ENCODE measurements at places on chromosomes 2 and 18.
A peak's percentile ranks its signal among the peaks of the same experiment; 100 is the strongest.

GRCh38 chr2:133574620-133575019, 6.4 kb upstream of the NCKAP5 start:
- DNase-seq = no peak

GRCh38 chr2:221924576-221924975, 352.5 kb upstream of the EPHA4 start:
- DNase-seq = no peak

- peak; percentile 41 for DNase-seq
These were observed 19.6 kb upstream of the NDUFV2 start for GRCh38 chr18:9082711-9083510.

GRCh38 chr2:39494784-39495251, 57.7 kb upstream of the MAP4K3 start:
- no peak for DNase-seq

GRCh38 chr2:240822280-240822847, 2.3 kb upstream of the KIF1A start:
- no peak for DNase-seq

DNA sequence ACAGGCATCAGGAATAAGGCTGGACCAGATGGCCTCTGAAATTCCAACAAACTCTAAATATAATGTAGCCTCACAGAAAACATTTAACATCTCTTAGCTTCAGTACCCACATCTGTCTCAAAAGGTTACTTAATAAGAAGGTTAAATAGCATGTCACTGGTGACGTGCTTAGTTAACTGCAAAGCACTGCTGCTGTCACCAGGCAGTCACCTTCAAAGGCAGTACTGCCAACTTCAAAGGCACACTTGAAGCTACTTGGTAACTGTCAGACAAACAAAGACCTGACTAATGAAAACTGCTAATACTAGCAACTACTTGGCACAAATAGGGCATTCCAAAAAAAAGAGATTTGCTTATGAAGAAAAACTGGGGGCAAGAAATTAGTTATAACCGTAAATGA, 36.2 kb downstream of the EPG5 start:
- no peak for DNase-seq

GRCh38 chr2:128817171-128817570, 498.5 kb upstream of the HS6ST1 start:
- no peak for DNase-seq

- DNase-seq = no peak
These were observed 204.0 kb upstream of the ID2 start for GRCh38 chr2:8477552-8478470.

DNA sequence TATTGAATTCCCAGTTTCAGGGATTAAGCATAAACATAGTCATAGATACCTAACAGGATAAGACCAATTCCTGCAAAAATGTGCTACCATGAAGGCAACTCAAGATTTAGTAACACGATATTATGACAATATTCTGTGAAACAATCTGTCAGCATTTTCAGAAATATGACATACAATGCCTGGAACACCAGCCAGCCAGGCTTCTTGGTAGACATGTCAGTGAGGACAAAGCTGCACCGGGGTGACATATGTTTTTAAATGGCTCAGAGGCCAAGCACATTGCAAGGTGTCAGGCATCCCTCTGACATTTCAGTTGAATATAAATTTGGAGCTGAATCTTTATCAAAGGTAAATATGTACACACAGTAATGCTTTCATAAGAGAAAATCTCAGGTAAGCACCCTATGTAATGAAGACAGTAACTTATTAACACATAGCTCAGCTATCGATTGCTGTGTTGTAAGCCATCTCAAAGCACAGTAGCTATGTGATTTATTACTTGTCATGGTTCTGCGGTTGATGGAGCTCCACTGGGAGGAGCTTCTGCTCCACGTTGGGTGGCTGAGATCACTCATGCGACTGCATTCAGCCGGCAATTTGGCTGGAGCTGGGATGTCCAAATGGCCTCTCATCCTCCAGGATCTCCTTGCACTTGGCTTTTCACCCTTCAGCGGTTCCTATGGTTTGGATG, 31.9 kb upstream of the EML6 start:
- DNase-seq = no peak

GRCh38 chr2:152497481-152498052, 162.6 kb downstream of the FMNL2 start:
- DNase-seq = no peak

DNA sequence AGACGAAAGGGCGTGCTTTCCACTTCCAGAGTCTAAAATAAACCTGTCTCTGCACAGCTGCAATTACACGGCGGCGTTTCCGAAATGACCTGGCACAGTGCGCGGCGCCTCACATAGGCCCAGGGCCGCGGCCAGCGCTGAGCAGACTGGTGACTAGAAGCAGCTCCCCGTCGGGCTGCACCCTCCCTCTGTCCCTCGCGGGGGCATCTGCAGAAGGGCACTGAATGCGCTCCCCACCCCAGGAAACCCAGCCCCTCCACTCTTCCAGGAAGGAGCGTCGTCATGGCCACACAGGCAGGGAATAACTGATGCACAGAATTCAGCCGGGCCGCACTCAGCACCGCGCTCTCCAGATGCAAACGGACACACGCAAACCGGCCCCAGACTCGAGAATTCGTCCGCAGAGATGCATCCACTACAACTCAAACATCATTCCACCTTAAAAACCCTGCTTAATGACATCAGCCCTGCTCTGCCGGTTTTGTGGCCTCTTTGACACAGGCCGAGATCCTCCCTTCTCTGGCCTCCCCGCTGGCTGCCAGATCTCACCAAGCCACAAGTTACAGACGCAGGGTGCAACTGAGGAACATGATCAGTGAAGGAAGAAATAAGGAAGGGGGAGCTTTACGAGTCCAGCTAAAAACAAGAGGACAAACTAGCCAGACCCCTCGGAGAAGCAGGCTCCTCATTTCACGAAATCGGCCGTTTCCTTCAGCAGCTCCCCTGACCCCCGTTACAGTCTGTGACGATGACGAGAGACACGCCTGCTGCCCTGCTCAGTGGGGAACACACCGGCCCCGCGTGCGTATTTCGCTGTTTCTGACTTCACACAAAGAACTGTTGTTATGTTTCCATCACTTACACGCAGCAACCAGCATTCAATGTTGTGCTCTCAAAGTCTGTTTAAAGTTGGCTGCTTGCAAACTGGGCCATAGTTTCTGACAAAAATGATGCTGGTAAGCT, 40.2 kb downstream of the MBP start:
- no peak for DNase-seq

DNA sequence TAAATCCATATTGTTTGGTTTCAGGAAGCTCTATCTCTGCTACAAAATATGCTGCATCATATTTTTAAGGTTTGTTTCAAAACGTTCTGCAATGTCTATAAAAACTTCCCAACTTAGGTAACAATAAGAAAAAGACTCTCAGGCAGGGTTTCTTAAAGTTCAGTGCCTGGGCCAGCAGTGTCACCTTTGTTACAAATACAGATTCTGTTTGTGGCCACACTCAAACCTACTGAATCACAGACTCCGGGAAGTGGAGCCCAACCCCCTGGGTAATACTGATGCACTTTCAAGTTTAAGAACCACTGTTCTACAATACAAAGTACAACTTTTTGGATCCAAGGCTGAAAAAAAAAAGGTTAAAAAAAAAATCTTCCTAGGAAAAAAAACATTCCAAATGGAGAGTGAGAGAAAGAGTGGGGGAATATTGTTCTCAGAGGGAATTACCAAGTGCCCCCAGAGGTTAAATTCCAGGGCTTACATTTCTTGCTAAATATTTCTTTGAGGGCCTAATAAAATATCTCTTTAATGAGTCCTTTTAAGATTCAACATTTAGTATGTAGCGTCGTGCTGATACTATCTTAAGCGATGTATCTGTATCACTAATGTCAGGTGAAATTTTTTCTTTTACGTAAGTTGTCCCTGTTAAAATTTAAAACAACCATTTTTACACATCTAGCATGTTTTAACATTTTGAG, 476.7 kb downstream of the TXNL1 start:
- DNase-seq = no peak

- DNase-seq = no peak
These were observed 135.3 kb downstream of the CCDC148 start for GRCh38 chr2:158321264-158321663.

- DNase-seq = no peak
These were observed 151.3 kb downstream of the NEDD4L start for GRCh38 chr18:58195278-58195765.

- no peak for DNase-seq
These were observed 8.7 kb upstream of the SERPINB13 start for GRCh38 chr18:63578357-63578958.

- no peak for DNase-seq
These were observed 6.3 kb upstream of the CHN1 start for GRCh38 chr2:175011505-175011904.

GRCh38 chr2:82007071-82007664, 1702.6 kb upstream of the LRRTM1 start:
- DNase-seq = no peak

DNA sequence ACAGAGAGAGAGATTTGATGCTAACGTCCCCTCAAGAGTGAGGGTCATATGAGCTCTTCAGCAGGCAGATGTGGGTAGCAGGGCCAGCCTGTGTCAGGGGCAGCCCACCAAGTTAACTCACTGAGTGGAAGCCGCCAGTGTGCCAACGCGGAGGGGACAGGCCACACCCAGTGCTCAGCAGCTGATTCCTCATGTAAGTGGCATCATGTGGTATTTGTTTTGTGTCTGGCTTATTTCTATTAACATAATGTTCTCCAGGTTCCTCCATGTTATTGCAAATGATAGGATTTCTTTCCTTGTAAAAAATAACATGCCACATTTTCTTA, 4.0 kb downstream of the IMP4 start:
- no peak for DNase-seq

DNA sequence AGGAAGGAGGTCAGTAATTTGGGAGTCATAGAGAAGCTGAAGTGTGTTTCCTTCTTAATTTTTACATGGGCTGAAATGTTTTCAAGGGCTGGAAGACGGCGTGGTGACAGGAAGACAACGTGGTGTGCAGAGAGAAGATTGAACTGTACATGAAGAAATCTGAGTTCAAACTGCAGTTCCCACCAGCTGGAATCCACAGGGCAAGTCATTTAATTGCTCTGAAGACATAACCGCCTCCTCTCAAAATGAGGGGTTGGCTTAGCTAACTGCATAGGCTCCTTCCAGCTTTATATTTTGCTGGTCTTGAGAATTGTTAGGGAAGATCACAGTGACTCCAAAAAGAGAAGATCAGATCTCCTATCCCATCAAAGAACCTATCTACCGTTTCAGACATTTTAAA, 103.9 kb downstream of the SLC8A1 start:
- no peak for DNase-seq

- DNase-seq = no peak
These were observed 178.9 kb downstream of the FAM124B start for GRCh38 chr2:224222974-224223373.

DNA sequence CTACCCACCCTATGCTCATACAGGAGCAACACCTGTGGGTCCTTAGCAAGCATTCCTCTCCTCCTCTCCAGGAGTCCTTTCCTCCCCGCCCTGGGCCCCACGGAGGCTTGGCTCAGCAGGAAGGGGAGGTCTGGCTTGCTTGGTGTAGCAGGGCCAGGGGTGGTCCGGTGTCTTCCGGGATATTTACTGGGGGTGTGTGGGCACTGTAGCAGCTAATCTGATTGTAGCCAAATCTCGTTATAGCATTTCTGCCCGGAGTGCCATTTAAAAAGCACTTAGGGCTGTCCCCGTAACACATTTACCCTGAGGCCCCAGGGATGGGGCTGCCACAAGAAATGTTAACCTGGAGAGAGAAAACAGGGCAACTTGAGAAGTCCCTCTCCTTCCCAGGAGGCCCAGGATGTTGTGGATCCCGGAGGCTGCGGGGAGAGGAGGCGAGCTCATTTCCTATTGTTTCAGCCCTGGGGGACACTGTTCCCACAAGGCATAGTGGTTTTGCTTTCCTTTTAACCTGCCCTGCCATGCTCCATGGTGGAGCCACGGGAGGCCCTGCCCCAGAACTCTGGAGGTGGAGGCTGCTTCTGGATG, 134.5 kb downstream of the CLIP4 start:
- no peak for DNase-seq

DNA sequence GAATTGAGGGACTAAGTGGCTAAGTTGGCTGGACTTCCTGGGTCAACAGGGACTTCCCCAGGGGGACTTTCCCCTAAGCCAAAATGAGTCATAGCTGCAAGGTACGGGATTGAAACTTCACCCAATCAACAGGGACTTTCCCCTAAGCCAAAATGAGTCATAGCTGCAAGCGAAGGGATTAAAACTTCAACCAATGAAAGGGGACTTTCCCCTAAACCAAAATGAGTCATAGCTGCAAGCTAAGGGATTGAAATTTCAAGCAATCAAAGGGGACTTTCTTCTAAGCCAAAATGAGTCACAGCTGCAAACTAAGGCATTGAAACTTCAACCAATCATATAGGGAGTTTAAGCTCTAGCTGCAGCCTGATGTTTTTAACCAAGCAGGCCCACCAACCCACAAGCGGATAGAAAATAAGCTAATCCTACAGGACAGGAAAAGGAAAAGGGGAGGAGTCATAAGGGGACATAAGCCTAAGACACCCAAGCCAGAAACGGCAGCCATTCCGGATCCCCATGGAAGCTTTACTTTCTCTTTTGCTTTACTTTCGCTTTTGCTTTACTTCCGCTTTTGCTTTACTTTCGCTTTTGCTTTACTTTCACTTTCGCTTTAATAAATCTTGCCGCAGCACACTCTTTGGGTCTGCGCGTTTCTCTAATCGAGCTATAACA, 1375.4 kb upstream of the CELF4 start:
- peak; percentile 47 for DNase-seq

Measured in activated CD8-positive, alpha-beta memory T cell treated with anti-CD3 and anti-CD28 coated beads for 4 hours (primary cell).